HCT116 (cell line): ENCODE measurements at places on chromosomes 6 and 20. TPM values are rescaled to one million over a fixed set of nuclear protein-coding genes. Genes with fewer than 3 reads are reported as not detected.

- DNase-seq, result no peak
These were observed 69.4 kb upstream of the FBXL4 start for GRCh38 chr6:99017150-99017549.

- no peak for DNase-seq
These were observed 21.5 kb upstream of the AAR2 start for GRCh38 chr20:36214684-36215256.

GRCh38 chr6:39298061-39298460, 16.2 kb downstream of the KCNK17 start:
- no peak for DNase-seq

- no peak for DNase-seq
These were observed 49.3 kb upstream of the AHI1 start for GRCh38 chr6:135546680-135547418.

DNA sequence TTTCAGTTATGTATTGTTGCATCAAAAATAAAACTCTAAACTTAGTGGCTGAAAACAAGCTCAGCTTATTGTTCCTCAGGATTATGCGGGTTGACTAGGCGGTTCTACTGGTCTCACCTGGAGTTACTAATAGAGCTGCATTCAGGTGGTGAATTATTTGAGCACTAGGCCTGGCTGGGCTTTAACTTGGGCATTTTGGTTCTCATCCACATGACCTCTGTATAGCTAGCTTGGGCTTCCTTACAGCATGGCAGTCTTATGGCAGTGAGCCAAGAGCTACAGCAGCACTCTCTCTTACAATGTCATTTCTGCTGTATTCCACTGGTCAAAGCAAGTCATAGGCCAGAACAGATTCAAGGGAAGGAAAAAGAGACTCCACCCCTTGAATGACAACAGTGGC, 1.6 kb downstream of the PGBD1 start:
- no peak for DNase-seq

- no peak for DNase-seq
These were observed 40.0 kb upstream of the TAF8 start for GRCh38 chr6:42010185-42010891.

DNA sequence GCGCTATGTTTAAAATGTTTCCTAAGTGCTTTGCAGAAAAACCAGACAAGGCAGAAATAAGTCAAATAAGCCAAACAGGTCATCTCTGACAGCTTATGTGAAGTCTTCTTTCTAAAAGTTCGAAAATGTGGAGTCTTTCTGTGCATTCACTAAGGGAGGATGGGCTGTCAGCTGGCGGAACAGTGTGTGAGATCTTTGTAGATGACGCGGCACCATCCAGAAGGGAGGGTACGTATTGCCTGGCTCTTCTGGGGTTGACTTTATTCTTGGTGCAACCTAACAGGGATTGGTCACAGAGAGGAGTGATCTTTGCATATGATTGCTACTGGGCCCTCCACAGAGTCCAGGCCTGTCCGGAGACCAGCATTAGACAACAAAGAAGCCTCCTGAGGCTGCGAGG, 114.5 kb upstream of the EDN1 start:
- no peak for DNase-seq

Gene POU3F2
- not detected for total RNA-seq

Gene PREX1
- total RNA-seq, result 6.1 TPM

Gene COX4I2
- not detected for total RNA-seq

Gene BPHL
- total RNA-seq, result 31.3 TPM
